ENCODE measurements at places on chromosomes 3 and 15.

- DNase-seq, result no peak
These were observed 60.7 kb upstream of the FURIN start for GRCh38 chr15:90807786-90808086.

DNA sequence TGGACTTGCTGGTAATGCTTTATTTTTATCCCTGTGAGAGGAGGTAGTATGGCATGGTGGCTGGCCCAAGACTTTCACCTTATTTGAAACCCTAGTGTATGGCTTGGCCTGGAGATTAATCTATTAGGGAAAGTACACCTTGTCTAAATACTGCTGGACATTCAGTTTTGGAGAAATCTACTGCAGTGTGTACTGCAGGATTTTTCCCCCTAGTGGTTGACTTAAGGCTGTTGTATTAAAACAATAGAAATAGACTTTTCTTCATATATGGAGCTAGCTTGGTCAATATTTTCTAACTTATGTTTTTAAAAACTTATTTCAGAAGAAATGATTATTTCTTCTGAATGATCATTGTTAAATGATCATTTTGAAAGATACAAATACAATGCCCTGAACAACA lies 13.9 kb upstream of the SLITRK3 start:
- DNase-seq, result no peak

DNA sequence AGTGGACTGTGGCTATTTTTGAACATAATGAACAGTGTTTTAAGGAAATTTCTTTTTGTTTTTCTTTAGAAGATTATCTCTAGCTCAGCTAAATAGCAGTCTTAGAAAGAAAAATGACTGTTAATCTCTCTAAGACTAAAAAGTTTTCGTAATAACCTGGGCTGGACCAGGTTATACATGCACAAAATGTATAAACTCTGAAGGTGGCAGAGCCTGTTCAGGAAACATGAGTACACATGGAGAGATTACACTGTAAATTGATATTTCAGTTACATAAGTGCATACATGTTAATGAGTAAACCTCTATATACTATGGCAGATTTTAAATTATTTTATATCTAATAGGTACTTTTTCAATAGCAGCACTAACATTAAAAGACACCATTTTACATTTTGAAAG lies 258.2 kb upstream of the CFAP20DC start:
- DNase-seq, result no peak

GRCh38 chr3:8103954-8104353 lies 397.7 kb upstream of the LMCD1 start:
- no peak for DNase-seq

- no peak for DNase-seq
These were observed 722.1 kb upstream of the NR2F2 start for GRCh38 chr15:95608371-95608770.

DNA sequence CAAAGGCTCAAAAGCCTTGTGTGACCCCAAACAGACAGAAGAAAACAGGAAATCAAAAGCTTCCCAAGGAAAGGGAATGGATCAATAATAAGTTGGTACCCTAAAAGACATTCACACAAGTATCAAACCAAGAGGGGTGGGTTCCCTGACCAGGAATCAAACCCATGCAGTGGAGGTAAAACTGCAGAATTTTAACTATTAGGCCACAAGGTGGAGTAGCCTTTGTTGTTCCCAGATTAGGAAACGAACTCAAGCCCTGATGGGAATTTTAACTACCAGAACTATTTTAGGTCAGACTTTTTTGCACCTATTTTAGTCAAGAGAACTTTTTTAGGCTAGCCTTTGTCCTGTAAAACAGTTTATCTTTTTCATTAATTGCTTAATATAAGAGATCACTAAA lies 31.4 kb downstream of the SETMAR start:
- no peak for DNase-seq

DNA sequence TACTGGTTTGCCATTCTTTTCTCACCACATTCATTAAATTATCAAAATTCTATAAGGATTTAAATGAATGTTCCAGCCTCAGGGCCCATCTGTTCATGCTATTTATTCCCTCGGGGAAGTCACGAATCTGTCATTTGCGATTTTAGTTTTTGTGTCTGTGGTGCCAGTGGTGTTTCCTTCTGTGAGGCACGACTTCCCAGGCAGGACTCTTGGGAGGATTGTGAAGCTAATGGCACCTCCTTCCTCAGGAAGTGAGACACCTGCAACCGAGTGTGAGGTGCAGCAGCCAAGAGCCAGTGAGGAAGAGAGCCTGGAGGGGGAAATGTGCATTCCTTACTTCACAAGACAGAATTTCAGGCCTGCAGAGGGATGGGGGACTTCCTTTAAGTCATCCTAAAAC lies 24.1 kb downstream of the SV2B start:
- DNase-seq, result no peak

- DNase-seq, result no peak
These were observed 95.7 kb downstream of the ROBO1 start for GRCh38 chr3:79672075-79672474.

DNA sequence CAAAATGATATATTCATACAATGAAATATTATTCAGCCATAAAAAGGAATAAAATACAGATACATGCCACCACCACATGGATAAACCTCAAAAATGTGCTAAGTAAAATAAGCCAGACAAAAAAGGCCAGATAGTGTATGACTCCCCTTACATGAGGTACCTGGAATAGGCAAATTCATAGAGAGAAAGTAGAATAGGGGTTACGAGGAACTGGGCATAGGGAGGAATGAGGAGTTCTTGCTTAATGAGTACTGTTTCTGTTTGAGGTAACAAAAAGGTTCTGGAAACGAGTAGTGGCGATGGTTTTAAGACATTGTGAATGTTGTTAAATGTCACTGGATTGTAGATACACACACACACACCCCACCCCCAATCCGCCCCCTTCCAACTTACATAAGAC lies 8.2 kb downstream of the RAF1 start:
- no peak for DNase-seq

GRCh38 chr3:53843195-53844177 lies 2.7 kb downstream of the CHDH start:
- DNase-seq, result no peak

DNA sequence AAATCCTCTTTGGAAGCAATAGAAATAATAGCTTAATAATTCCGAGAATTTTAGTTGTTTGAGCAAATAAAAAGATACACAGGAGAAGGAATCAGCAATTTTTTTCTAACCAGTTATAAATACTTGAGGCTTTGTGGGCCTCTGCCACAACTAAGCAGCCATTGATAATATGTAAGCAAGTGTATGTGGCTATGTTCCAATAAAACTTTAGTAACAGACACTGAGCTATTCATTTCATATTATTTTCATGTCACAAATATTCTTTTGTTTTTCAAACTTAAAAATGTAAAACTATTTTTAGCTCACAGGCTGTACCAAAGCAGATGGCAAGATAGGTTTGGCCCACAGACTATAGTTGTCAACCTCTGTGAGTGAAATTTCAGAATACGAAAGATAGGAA lies 85.7 kb downstream of the MSL2 start:
- DNase-seq, result no peak

- DNase-seq, result no peak
These were observed 272.4 kb downstream of the FOXP1 start for GRCh38 chr3:71310980-71311660.

- DNase-seq, result no peak
These were observed 2.5 kb downstream of the BAHD1 start for GRCh38 chr15:40443255-40443654.

DNA sequence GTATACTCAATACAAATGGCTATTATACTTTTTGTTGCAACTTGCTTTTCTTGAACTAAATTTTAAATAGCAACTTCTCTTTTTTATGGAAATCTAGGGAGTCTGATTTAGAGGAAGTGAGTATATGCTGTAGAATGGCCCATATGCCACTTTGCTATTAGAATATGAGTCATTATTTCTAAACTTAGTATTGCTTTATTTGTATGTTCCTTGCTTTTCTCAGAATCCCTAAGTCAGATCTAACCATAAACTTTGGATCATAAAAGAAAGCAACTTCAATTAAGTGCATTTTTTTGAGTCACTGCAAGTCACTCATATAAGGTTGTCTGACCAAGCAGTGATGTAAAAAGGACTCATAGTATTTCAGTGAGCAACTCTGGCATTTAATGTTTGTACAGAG lies 17.5 kb upstream of the SPTSSB start:
- no peak for DNase-seq

GRCh38 chr15:46343196-46343935 lies 708.5 kb downstream of the SQOR start:
- no peak for DNase-seq

- no peak for DNase-seq
These were observed 218.8 kb downstream of the OSBPL10 start for GRCh38 chr3:31762097-31762764.

- DNase-seq, result no peak
These were observed 4.2 kb upstream of the MAGEF1 start for GRCh38 chr3:184715943-184716621.

DNA sequence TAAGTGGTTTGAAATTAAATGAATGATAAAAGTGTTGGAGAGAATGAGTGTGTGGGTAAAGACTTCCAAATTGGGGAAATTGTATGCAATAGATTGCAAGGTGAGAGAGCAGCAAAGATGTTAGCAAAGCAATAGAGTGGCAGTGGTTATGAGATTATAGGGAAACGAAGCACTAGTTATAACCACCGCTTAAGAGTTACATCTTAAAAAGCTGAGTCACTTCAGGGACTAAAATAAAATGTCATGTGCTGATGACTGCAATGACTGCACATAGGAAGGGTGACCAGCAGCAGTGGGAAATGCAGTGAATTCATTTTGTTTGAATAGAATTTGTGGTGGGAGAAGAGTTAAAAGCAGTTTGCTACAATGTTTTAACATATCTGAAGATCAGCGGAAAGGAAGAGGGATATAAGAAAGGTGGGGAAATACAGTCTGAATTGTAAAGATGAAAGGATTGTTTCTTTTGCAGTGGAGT lies 127.3 kb downstream of the RAP2B start:
- DNase-seq, result no peak

DNA sequence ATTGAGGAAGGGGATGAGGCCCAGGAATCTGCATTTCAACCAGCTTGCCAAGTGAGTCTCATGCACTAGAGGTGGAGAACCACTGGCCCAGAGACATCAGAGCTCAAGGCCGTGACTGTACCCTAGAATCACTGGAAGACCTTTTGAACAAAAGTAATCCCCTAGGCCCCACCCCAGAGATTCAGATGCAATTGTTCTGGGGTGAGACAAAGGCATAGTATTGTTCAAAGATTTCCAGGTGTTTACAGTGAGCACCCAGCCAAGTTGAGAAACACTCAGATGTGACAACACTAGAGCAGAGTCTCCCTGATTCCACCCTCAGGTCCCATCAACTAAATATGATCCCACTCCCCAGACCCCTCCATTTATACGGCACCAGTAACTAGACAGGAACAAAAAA lies 290.3 kb upstream of the TLE3 start:
- no peak for DNase-seq

DNA sequence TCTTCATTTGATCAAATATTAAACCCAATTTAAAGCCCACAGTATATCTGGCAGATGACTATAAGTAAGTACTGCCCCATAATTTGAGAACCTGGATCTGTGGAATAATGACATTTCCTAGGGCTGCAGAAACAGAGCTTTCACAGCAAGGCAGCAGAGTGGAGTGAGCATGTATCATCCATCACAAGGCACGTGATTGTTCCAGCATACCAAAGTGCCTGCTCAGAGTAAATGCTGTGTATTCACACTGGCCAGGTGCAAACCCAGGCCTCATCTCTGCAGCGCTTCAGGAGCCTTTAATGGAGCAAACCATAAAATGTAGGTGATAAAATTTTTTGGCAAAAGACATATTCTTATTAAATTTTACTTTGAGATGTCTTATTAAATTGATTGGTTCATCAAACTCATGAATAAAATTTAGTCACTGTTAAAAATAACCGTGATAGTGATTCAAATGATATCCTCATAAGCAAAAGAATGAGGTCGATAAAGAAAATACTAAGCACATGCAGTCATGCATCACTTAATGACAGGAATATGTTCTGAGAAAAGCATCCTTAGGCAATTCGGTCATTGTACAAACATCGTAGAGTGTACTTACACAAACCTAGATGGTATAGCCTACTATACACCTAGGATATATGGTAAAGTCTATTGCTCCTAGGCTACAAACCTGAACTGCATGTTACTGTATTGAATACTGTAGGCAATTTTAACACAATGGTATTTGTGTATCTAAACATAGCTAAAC lies 99.3 kb upstream of the SLC24A5 start:
- DNase-seq, result no peak

GRCh38 chr3:176961916-176962315 lies 235.4 kb downstream of the TBL1XR1 start:
- no peak for DNase-seq

GRCh38 chr3:181497358-181497757 lies 214.4 kb upstream of the SOX2 start:
- DNase-seq, result no peak

DNA sequence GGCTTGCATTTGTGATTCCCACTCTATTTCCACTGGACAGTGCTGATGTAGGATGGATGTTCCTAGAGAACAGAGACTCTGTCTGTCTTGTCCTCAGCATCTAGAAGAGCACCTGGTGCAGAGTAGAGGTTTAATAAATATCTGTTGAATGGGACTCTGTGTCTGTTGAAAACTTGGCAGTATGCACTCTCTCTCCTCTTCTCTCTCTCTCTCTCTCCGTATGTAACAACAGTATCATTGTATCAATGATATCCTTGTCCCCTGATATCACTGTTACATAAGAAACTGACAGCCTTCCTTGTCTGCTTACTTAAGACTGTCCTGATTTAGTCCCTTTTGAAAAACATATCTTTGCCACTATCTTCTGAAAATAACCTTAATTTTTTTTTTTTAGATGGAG lies 24.3 kb upstream of the MGLL start:
- DNase-seq, result no peak
